ENCODE measurements at places on chromosomes 7 and 10.
A peak's percentile ranks its signal among the peaks of the same experiment; 100 is the strongest.

GRCh38 chr10:70887804-70888800 lies at the start of gene PCBD1:
PCBD1 (minus strand) TSS chr10:70888565; CDS start chr10:70888533, 32 bp downstream.
- peak; percentile 82 for DNase-seq

DNA sequence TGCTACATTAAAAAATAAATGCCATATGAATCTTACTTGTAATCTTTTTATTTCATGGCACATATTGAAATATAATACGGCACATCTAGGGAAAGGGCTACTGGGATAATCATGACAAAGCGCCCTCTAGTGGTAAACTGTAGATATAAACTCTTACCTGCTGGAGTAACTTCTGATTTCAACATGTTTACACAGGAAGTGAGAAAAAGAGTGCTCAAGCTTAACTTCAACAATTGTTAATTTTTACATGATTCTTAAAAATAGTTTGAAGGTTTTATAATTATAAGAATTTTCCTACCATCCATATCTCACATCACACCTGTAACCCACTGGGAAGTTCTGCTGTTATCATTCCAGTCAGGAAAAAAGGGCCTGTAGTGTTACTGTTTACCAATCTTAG lies 2.0 kb upstream of the HEPACAM2 start:
- DNase-seq, result no peak

DNA sequence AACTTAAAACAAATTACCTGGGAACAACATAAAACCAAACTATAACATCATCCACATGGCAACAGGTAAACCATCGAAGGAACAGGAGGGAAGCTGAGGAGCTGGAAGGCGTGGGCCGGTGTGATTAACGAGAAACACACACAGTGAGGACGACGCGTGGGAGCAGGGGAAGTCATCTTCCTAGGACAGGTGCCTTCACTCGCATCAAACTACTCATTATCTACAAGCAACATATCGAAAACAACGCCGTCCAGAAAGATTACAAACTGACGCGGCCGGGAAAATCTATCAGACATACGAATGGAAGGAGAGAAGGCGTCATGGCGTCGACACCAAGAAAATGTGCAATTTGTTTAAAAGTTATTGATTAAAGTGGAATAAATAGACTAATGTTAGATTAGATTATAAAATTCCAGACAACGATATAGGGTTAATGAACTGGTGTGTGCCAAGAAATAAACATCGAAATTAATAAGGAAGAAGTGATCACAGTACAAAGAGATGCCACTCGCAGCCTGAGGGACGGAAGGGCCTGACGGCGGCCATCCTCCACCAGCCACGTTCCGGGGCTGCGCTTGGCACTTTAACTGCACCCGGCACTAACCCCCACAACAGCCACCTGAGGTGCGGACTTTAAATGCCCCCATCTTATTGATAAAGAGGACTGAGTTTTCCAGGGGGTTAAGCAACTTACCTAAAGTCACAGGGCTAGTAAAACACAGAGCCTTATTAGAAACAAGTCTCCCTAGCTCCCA lies 581.7 kb downstream of the DNAJB6 start:
- DNase-seq, result no peak

DNA sequence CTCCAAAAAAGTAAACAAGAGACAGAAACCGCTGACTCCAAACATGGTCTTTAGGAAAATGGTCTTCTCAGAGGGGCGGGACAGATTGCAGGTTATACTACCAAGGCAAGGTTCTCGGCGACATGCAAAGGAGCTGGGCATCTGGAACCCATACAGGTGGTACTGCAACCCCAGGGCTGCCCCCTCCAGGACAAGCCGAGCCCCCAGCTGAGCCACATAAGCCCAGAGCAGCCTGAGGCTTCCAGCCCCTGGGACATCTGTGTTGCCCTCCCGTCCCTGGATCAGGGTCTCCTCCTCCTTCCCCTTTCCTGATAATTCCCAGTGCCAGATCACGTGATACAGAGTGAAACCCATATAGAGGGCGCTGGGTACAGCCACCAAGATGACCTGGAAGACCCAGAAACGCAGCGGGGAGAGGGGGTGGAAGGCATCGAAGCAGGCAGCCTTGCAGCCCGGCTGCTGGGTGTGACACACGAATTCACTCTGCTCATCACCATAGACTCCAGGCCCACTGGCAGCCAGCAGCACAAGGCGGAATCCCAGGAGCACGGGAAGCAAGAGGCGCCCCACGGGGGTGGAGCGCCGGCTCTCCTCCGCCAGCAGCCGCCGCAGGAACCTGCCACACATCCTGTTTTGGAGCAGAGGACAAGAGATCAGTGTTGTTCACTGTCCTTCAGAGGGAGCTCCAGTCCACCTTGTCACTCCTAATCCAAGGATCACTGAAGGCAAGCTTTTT lies at the start of gene GJC3:
Gene GJC3, minus strand, starts transcription at position 627 of the 736 bp plus-strand sequence. Its CDS starts 0 bp downstream, at position 627.
- peak; percentile 57 for DNase-seq

- DNase-seq, result no peak
These were observed 48.2 kb downstream of the SHOC2 start for GRCh38 chr10:110967645-110968044.
